Activated gamma-delta T cell treated with Interleukin-2 at 50 U/mL for 16 hours (primary cell): ENCODE measurements at places on chromosomes 4 and X.

DNA sequence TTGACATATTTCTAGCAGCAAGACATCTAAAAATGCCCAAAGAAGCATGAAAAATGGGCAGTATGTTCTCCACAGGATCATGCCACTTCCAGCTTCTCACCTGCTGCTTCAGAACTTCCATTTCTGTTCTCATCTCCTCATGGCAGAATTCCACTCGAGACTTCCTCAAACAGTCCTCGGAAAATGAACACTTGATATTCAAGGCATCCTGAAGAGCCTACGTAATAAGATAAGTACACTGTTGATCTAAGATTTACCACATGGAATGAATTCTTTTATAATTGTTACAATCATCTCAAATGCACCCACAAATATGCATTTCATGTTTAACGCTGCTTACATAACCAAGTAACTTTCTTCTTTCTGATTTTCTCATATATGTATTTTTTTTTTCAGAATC is 14.1 kb downstream of the TNIP3 start:
- no peak for DNase-seq

DNA sequence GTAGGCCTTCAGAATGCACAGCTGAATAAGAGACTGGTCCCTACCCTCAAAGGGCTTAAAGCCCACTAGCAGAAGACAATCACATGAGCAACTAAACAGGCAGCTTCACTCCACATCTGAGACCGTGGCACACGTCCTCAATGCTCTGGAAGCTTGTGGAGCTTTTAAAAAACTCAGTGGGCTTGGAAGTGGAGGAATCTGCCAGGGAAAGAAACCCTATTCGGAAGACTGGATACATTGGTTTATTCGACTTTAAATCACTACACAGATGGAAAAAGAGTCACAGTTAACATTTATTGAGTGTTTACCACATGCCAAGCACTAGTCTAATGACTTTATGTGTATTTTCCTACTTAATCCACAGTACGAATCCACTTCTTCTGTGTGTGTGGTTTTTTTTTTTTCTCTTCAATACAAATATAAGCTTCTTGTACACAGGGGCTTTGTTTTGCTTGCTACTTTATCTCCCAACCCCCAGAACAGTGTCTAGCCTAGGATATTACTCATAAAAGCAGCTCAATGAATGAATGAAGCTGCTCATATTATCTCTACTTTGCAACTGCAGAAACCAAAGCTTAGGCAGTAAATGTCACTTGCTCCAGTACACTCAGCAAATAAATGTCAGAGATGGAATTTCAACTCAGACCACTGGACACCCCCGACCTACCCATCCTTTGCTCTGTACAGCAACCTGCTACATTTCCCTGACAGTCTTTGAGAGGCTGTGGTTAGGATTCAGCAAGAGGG is 137.7 kb downstream of the LDB2 start:
- no peak for DNase-seq

DNA sequence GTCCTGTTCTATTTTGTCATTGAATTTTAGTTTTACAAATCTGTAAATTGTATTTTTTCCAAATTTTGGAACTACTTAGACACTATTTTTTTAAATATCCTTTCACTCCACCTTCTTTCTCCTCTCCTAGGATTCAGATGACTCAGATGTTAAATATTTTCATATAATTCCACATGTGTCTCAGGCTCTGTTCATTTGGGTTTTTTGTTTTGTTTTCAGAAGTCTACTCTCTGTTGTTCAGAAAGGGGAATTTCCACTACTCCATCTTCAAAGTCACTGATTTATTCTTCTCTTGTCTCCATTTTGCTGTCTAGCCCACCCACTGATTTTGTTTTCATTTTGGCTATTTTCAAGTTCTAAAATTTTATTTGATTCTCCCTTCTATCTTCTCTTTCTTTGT is 264.0 kb upstream of the SLIT2 start:
- DNase-seq, result no peak

DNA sequence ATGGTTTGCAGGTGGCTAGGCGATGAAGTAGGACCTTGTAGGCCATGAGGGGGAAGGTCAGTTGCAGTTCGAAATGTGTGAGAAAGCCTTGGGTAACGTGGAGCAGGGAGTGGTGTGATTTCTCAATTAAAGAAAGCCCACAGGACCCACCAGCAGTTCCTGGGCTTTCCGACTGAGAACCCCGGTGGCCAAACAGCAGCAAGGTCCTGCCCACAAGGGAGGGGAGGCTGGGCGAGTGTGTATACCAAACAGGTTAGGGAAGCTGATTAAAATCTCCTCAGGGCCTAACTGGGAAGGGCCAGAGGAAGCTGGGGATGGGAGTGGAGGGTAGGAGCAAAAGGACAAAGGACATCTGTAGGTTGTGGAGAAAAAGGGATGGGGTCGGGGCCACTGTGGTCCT is 2.4 kb downstream of the ATP6AP1 start:
- no peak for DNase-seq

DNA sequence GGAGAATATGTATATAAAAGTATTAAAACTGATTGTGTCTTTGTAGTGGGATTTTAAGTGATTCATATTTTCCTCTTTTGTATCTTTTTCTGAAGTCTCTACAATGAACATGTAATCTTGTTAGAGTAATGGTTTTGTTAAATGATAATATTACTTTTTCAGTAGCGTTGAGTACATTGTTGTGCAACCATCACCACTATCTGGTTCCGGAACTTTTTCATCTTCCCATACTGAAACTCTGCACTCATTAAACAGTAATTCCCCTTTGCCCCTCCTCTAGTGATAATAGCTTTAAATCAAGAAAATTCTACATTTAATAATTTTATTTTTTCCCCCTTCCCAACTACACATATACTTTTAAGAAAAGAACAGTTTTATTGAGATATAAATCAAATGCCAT is 23.3 kb downstream of the SHROOM3 start:
- no peak for DNase-seq
